Activated CD8-positive, alpha-beta memory T cell treated with anti-CD3 and anti-CD28 coated beads for 4 hours (primary cell): ENCODE measurements at places on chromosomes 5 and 9.

DNA sequence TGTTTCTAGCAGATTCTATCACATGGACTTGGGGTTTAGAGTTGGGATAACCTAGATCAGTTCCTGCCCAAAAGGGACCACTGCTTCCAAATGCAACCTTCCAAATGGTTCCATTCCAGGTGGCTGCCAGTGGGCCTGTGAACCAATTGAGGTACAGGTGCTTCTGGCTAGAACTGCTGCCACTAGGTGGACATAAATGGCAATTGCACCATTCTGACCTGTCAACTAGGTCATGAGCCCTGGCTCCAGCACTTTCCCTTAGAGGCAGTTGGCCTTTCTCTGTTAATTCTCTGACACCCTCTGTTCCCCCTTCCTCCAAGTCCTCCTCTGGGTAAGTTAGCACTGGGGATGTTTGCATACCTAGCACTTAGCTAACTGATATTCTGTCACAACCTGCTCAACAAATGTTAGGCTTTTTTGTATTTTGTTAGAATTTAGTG is 16.6 kb upstream of the HEMGN start:
- peak; percentile 28 for DNase-seq

- no peak for DNase-seq
Measured at GRCh38 chr5:25020454-25020853, 375.7 kb upstream of the CDH10 start.

GRCh38 chr9:34123682-34124081 is 2.8 kb downstream of the DCAF12 start:
- DNase-seq = no peak

GRCh38 chr5:36230151-36230790 is 11.5 kb downstream of the NADK2 start:
- no peak for DNase-seq

DNA sequence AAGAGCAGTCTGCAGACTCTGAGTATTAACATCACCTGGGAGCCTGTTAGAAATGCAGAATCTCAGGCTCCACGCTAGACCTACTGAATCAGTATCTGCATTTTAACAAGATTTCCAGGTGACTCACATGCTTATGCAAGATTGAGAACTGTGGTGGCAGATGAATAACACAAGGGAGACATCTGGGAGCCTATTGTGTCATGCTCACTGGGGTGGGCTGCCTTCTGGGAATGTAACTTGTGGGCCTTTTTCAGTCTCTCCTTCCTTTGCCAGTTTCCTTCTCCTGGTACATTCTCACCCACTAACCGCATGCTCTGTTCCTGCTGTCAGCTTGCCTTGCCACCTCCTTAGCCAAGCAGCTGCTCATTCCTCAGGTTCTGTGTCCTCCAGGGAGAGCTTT is 176.6 kb upstream of the C9orf72 start:
- DNase-seq = no peak

- no peak for DNase-seq
Measured at GRCh38 chr9:123320814-123321213, 35.2 kb upstream of the CRB2 start.

- DNase-seq = no peak
Measured at GRCh38 chr5:15786884-15787283, 286.9 kb downstream of the FBXL7 start.

GRCh38 chr9:124780757-124781151 is 3.8 kb downstream of the OLFML2A start:
- no peak for DNase-seq

DNA sequence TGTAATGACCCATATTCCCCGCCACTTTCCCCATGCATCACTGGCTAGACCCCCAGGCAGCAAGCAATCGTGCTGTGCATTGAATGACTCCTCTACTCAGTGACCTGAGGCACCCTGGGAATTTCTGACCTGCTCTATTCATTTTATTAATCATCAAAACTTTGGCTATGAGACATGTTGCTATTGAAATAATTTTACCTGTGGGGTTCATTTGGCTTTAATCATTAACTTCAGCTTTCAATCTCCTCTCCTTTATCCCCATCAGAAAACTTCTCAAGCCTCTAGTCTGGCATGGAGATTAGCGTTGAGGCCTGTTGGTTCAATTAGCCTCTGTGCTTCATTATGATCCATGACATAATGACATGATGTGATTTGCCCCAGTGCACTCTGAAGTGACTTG is 429.0 kb downstream of the ZNF608 start:
- no peak for DNase-seq

GRCh38 chr5:174356536-174356935 is 311.0 kb downstream of the NSG2 start:
- DNase-seq = no peak

DNA sequence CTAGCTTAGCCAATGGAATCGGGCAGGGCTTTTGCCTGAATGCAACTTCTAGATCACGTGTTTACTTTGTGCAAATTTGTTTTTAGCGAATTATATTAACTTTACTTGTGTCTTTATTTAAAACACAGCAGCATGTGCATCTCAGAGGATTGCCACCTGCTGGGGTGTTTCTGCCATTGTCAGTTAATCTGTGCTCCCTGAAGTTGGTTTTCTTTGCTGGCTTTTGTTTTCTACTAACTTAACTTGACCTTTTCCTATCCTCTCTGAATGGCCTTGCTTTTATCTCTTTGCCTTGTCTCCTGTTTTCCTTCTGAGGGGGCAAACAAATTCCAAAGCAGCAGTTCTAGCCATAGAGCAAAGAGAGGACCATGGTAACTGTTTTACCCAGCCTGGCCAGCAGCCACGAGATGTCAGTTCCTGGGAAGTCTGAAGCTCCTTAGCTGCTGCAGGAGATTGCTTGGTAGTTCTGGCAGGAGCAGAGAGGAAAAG is 67.6 kb downstream of the ARHGEF28 start:
- DNase-seq = no peak

DNA sequence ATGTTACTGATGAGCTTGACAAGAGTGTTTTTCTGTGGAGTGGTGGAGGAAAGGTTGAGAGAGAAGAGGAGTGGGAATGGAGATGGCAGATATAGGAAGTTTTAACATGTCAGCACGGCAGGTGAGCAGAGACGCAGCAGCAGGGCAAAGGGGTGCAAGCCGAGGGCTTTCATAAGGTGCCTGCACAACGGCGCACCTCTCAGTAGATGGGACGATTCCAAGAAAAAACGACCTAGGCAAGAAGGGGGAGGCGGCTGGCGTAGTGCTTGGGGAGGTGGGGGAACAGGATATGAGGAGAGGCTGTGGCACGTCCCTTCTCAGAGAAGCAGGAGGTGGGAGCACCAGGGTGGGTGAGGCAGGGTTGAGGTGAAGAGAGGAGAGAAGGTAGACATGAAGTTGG is 24.5 kb downstream of the ARPC5L start:
- no peak for DNase-seq

DNA sequence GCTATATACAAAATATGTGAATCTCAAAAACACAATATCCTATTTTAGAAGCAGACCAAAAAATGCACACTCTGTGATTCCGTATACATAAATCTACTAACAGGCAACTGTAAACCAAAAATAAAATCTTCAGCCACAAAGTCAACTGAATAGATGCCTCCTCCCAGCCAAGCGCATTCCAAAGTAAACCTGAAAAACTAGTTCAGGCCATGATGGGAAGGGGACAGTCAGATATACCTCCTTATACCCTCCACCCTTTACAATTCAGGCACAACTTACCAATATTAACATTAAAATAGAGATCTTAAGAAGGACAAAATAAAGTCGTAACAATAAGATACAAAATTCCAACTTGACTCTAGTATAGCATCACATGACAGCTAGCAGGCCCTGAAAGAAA is 1604.5 kb upstream of the NUDT12 start:
- no peak for DNase-seq

DNA sequence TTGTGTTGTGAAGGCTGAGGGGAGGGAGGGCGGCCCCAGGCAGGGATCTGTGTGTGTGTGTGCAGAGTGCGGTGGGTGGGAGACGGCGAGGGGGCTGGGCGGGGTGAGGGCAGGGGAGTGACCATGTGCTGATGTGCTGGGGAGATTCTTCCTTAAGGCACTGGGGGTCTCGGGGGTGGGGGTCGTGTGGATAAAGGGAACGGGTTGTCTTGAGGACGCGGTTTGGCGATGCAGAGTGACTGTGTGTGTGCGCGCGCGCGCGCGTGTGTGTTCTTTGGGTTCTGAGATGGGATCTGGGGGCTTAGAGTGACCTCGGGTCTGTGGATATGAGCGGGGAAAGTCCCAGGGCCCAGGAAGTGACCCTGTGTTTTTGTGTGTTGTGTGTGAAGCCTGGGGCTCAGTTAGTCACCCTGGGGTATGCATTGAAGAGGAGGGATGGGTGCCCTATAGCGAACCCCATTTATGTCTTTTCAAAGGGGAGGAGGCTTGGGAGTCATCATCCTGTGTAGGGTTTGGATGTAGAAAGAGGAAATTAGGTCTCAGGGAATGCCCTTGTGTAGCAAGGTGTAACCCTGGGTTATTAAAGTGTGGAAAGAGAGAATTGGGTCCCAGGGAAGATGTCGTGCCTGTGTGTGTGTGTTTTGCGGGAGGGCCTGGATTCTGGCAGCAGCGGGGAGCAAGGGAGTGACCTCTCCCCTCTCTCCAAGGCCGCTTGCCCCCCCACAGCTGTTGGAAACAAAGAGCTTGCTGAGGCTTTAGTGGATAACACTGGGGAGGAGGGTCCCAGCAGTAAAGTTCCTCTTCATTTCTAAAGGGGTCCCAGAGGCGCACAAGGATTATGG is 1.4 kb downstream of the TMEFF1 start:
- no peak for DNase-seq

DNA sequence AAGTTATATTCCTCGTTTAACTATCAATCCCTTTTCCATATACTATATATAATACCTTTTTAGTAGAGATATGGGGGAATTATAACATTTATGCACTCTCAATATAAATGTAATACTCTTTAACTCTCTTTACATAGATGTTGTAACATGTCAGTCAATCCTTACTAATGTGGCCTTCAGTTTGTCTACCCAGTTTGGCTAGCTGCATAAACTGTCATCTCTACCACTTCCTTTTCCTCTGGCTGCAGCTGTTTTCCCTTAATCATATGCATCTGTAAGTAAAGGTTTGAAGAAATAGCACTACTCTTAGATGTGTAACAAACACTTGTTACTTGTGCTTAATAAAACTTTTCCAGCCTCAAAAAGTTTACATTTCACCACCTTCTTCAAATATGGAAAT is 13.4 kb downstream of the ABHD17B start:
- no peak for DNase-seq

GRCh38 chr9:79403495-79403894 is 168.3 kb upstream of the TLE4 start:
- no peak for DNase-seq
